A549 treated with DMSO at 1 μM for 4 hours (cell line): ENCODE measurements at places on chromosomes 6 and 20. TPM values are rescaled to one million over a fixed set of nuclear protein-coding genes. Genes with fewer than 3 reads are reported as not detected.

Gene KCNK16
- total RNA-seq = not detected in 5 replicates

Gene NDUFAF4
- total RNA-seq = 36.6 to 58.1 TPM (median 51.7 TPM) in 5 replicates

Gene CDH26
- 0.09 to 0.28 TPM (median 0.12 TPM) in 4 of 5 replicates, not detected in the other for total RNA-seq

Gene CUTA
- total RNA-seq = 183 to 231 TPM (median 202 TPM) in 5 replicates

Gene GPR6
- not detected in 5 replicates for total RNA-seq

Gene ERVFRD-1
- total RNA-seq = not detected in 5 replicates

Gene PDYN
- total RNA-seq = not detected in 5 replicates

Gene LINC00237
- not detected in 5 replicates for total RNA-seq

Gene ZNF133
- 9.5 to 14.8 TPM (median 10.1 TPM) in 5 replicates for total RNA-seq

Gene KIFC1
- total RNA-seq = 38.1 to 49.0 TPM (median 43.7 TPM) in 5 replicates

Gene C20orf144
- 0.05 to 0.15 TPM (median 0.10 TPM) in 3 of 5 replicates, not detected in the others for total RNA-seq

Gene ASIP
- not detected in 5 replicates for total RNA-seq

Gene HDGFL1
- total RNA-seq = not detected in 5 replicates

Gene FIG4
- total RNA-seq = 3.9 to 5.0 TPM (median 4.3 TPM) in 5 replicates

Gene ADGB
- total RNA-seq = not detected in 5 replicates

Gene TSPO2
- total RNA-seq = not detected in 5 replicates

Gene TFAP2A
- 15.9 to 20.0 TPM (median 18.4 TPM) in 5 replicates for total RNA-seq

Gene ATP6V1G2
- 0.40 to 0.77 TPM (median 0.64 TPM) in 5 replicates for total RNA-seq

Gene UNC93A
- not detected in 5 replicates for total RNA-seq

Gene SOX4
- total RNA-seq = 12.3 to 21.7 TPM (median 16.2 TPM) in 5 replicates

Gene LRP11
- 32.7 to 48.4 TPM (median 43.0 TPM) in 5 replicates for total RNA-seq

Gene OLIG3
- total RNA-seq = not detected in 5 replicates

Gene ARMH2
- total RNA-seq = not detected in 5 replicates

Gene PRSS16
- total RNA-seq = 2.5 to 4.0 TPM (median 3.3 TPM) in 5 replicates

Gene MUC21
- not detected in 5 replicates for total RNA-seq

Gene FERMT1
- 18.0 to 23.1 TPM (median 18.5 TPM) in 5 replicates for total RNA-seq

Gene LZTS3
- 2.3 to 2.7 TPM (median 2.6 TPM) in 5 replicates for total RNA-seq

Gene RIMS1
- not detected in 5 replicates for total RNA-seq

Gene DEFB132
- not detected in 5 replicates for total RNA-seq

Gene SLC22A7
- total RNA-seq = not detected in 5 replicates

Gene SIRT5
- 3.3 to 4.9 TPM (median 4.1 TPM) in 5 replicates for total RNA-seq

Gene MEP1A
- not detected in 5 replicates for total RNA-seq

Gene SYTL3
- total RNA-seq = 1.0 to 1.3 TPM (median 1.1 TPM) in 5 replicates

Gene C20orf204
- total RNA-seq = 0.19 to 0.39 TPM (median 0.33 TPM) in 5 replicates

Gene FAM217A
- not detected in 5 replicates for total RNA-seq

Gene SAMD10
- total RNA-seq = 0.10 to 0.13 TPM in 2 of 5 replicates, not detected in the others

Gene TRIM15
- 0.04 TPM in 1 of 5 replicates, not detected in the others for total RNA-seq

Gene MAP3K4
- total RNA-seq = 12.8 to 14.6 TPM (median 14.3 TPM) in 5 replicates

Gene MUCL3
- total RNA-seq = 0.02 to 0.05 TPM (median 0.03 TPM) in 3 of 5 replicates, not detected in the others

Gene GRIK2
- 0.24 to 0.36 TPM (median 0.32 TPM) in 5 replicates for total RNA-seq
